ENCODE measurements at places on chromosomes 16 and 17.

DNA sequence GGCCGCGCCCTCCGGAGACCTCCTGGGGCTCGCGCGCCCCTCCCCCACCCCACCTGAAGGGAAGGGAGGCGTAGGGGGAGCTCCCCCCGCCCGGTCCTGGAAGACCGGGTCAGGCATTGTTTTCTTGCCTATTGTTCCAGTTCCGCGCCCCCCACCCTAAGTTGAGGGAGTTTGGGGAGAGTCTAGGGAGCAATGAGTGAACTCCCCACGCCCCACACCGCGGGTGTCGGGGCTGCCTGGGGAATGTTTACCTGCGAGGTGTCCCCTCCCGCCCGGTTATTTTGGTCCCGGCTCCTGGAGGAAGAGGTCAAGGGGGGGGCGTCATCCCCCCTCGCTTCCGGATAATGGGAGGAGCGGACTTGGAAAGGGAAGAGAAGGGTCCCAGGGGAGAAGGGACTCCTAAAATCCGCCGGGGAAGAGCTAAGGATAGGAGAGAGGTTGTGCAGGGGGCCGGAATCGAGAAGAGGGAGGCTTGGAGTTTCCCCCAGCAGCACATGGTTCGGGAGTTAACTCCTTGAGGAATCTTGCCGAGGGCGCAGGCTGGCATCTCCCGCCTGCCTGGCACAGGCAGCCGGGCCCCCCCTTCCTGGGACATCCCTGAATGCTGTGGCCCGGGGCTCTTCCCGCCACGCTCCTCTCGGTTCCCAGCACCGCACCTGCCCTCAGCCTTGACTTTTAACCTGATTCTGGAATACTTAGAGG lies 881 bp downstream of the MLLT6 start:
- DNase-seq: peak; percentile 51

- peak; percentile 90 for DNase-seq
Measured at GRCh38 chr17:15490634-15491261, 23.3 kb upstream of the CDRT4 start.

GRCh38 chr16:72202014-72202413 lies 30.1 kb upstream of the PMFBP1 start:
- DNase-seq: no peak

GRCh38 chr17:52294301-52294700 lies 135.8 kb upstream of the CA10 start:
- no peak for DNase-seq

DNA sequence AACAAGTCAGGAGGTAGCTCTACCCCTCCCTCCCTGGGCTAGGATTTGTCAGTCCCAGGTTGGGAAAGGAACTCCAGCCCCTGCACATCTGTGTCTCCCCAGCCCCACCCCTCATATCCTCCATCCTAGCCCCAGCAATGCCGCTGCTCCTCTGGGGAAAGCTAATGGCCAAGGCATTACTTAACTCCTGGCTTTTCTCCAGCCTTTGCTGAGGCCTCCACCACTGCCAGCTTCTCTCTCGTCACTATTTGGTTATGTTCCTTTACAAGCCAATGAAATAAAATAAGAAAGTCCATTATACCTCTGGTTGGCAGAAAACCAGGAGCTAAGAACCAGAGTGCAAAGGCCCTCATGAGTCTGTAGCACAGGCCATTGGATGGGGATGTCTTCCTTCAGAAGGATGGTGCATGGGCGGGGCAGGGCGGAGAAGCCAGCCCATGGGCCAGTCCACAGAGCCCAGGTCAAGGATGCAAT lies 171.0 kb downstream of the CCDC182 start:
- DNase-seq: no peak

DNA sequence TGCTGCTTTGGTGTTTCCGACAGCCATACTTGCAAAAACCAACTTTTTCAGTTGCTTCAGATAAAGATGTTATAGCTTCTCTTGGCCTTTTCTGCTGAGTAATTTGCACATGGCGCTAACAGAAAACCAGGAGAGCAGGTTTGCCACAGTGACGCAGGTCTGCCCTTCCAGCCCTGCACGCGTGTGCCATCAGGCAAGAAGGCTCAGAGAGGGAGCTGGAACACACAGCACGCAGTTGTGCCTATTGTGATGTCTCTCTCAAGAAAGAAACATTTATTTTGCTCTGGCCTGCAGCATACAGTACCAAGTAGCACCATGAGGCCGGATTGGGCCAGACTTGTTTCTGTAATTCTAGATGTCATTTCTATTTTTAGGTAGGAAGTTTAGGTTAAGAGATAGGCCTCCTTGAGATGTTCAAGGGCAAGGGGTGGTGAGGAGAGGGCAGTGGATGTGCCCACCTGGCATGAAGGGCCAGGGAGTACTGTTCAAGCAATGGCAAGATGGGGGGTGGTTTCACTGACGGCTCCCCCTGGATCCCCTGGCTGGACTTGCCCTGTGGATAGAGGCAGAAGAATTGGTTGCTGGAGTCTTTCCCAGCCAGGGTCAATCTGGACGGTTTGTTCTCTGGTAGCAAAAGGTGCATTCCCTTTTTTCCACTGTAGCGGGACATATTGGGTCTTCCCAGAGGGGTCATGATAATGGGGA lies 1.9 kb downstream of the CBX2 start:
- DNase-seq: no peak

DNA sequence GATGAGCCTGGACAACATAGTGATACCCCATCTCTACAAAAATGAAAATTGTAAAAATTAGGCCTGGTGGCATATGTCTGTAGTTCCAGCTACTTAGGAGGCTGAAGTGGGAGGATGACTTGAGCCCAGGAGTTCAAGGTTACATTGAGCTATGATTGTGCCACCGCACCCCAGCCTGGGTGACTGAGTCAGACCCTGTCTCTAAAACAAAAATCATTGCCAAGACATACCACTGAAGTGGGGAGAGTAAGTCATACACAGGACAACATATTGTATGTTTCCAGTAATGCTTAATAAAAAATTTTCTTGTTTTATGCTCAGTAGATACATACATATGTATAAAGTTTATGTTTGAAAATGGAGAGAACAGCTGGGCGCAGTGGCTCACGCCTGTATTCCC lies 39.2 kb downstream of the NDE1 start:
- DNase-seq: peak; percentile 53

DNA sequence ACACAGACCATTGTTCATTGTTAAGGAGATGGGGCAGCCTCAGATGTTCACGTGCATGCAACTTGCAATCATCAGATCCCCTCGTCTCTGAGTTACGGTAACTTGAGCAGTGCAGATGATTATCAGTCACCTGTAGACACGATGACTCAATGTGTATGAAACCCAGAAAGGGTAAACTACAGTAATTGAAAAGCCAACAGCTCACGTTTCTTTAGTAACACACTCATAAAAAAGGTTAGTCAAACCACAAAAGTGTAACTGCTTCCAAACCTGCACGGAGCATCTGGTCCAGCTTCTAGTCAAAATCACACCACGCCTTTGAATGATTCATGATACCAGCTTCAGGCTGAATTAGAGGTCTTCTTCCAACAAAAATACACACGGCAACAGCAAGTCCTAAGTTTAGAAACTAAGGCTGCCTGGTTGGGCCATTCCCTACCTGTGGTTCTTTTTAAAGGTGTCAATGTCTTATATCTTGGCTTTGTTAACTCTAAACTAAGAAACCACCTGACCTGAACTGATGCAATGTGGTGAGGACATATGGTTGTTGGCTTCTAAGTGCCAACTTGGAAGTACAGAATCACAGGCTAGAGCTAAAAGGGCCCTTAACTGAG lies 32.3 kb downstream of the GRB7 start:
- DNase-seq: peak; percentile 56

DNA sequence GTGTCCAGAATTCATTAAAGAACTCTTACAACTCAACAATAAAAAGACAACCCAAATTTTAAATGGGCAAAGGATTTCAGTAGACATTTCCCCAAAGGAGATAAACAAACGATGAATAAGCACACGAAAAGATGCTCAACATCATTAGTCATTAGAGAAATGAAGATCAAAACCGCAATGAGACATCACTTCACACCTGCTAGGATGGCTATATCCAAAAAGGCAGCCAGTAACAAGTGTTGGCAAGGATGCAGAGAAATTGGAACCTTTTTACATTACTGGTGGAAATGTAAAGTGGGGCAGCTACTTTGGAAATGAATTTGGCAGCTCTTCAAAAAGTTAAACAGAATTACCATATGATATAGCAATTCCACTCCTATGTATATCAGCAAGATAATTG lies 42.0 kb downstream of the PITPNM3 start:
- DNase-seq: no peak

- DNase-seq: peak; percentile 83
Measured at GRCh38 chr16:70476272-70477020, 22.1 kb downstream of the FCSK start.

Measured in EL (cell line).